BJ (cell line): ENCODE measurements at places on chromosomes 3 and 15. TPM values are rescaled to one million over a fixed set of nuclear protein-coding genes. Genes with fewer than 3 reads are reported as not detected.

DNA sequence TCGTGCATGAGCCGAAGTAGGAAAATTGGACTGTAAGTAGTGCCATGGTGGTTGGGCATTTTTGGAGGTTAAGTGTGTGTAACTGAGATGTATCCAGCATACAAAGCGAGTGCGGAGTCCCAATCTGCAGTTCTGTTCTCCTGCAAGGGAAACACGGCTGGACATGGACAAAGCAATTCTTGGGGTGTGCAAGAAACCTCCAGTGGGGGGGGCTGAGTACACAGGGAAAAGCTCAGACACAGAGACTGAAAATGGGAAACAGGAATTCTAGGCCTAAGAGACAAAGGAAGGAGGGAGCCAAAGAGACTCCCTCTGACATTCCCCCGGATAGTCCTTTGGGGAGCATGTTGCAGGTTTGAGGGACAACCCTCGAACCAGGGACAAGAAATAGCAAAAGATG, 83.2 kb upstream of the PLSCR4 start:
- DNase-seq, result no peak

DNA sequence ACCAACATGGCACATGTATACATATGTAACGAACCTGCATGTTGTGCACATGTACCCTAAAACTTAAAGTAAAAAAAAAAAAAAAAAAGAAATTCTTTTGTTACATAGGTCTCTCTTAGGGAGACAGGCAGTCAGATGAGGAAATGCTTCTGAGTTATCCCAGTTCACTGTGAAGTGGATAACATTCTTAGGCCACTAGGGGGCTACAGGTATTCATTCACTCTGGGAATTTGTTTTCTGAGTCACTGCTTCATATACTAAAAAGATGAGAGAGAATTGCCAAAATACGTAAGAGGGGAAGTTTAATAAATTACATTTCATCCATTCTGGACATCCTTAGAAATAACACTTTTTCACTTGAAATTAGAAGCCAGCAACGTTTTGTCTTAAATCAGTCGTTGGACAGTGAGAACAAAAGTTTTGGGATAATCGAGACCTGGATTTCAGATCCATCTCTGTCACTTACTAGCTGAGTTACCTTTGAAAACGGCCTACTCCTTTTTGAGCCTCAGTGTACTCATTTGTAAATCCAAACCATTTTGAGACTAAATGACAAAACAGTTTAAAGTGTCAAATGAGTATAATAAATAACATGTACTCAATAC, 738.4 kb upstream of the ALCAM start:
- DNase-seq, result no peak

- no peak for DNase-seq
Measured at GRCh38 chr15:78916088-78916487, 28.8 kb downstream of the CTSH start.

- no peak for DNase-seq
Measured at GRCh38 chr3:126523745-126524428, at the start of gene CHST13. CHST13 (plus strand) TSS chr3:126524155; CDS start chr3:126524333, 178 bp downstream.

DNA sequence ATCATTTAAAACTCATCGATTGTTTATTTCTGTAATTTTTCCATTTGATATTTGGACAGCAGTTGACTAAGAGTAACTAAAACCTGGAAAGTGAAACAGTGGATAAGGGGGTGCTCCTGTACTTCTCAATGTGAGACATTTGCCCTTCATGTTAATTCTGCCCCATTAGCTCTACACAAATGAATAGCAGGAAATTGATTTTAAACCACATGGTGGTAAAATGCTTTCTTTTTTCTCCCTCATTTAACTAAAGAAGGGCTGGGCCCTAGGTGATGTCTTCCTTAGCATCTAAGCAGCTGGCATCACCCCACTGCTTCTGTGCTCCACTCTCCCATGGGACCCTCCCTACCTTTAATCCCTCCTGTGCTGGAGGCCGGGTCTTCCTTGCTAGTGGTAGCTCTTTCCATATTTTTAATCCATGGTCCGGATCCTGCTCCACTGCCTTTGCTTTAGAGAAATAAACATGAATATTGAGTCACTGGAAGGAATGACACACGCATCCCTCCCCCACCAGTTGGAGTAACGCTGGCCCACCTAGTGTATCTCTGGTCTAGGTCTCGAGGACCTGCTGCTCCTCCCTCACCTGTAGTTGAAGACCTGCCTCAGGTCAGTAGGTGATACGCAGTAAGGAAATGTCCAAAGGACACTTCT, 30.2 kb upstream of the LAMP3 start:
- no peak for DNase-seq

DNA sequence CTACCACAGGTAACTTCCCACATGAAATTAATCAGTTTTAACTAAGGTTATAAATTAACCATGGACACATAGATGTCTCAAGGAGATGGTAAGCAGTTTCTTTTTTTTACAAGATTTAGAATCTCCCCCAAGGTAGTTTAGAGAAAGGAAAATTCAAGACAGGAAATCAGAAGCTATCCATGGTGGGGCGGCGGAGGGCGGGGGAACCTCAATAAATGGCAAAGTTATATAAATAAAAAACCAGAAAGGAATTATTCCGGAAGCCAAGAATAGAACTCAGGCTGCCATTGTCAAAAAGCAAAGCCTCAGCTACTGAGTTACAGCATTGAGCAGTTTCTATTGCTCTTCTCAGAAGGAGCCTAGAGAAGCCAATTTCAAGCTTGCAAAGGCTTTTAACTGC, 172.1 kb upstream of the SMAD3 start:
- DNase-seq, result no peak

DNA sequence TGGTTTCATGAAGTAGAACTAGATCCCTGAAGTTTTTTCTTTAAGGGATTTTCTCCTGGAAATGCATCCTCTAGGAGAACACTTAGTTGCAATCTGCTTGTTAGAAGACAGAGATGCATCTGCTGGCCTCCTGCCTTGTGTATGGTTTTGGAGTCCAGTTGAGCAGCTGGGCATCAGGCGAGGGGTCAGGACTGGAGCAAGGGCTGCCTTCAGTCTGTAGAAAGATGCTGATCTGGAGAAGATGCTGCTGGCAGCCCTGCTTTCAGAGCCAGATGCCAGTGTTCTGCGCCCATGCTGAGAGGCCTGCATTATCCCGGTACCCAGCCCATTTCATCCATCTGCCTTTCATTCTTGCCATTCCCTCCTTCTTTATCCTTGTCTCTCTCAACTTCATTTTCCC, 77.4 kb downstream of the CHCHD6 start:
- DNase-seq, result no peak

GRCh38 chr3:127834771-127835170, 12.5 kb upstream of the MGLL start:
- DNase-seq, result no peak

DNA sequence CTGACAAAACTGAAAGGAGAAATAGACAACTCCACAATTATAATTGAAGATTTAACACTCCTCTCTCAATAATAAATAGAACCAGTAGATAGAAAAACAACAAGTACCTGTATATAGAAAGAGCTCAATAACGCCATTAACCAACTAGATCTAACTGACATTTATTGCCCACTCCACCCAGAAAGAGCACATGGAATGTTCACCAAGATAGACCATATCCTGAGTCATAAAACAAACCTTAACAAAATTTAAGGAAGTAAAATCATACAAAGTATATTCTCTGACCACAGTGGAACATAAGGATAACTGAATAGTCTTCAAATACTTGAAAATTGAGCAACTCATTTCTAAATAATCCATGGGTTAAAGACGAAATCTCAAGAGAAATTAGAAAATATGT, 25.1 kb downstream of the KBTBD12 start:
- no peak for DNase-seq

DNA sequence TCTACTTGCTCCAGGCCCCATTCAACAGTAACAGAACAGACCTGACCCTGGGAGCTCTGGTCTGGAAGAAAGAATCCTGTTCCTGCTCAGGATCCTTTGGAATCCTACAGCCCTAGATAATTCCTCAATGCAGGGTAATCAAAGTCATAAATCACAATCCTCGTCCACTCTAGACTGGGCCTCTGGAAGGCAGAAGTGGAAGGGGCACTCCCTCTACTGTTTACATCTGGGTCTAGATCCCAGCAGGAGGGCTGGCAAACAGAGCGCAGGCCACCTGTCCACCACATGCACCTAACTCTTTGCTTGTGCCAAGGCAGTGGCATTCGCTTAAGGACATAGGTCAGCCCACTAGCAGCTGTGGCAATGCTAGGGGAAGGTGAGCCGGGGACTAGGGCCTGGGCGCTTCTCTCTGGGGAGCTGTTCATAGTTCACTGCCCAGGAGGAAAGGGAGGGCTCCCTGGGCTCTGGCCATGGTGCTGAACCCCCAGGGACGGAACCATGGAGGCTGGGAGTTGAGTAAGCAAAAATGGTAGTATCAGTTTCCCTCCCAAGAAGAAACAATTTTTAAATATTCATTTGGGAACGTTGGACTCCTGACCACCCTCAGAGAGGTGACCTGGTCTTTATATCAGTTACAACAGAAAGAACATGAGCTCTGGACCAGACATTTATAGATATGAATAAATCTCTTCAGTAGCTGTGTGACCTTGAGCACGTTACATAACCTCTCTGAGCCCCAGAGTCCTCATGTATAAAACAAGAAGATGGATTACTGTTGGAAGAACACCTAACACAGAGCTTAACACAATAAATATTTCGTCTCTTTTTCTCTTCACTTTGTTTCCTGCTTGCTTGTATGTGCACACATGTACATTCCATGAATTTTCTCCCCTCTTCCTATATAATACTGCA, 90.2 kb downstream of the NTRK3 start:
- no peak for DNase-seq

GRCh38 chr3:64251019-64251418, 25.8 kb upstream of the PRICKLE2 start:
- DNase-seq, result no peak

SLC9A9 gene
- 2.4 and 2.9 TPM in 2 replicates for polyA plus RNA-seq

TRPM1 gene
- 0.18 and 0.44 TPM in 2 replicates for polyA plus RNA-seq

GPR160 gene
- polyA plus RNA-seq, result 0.09 and 0.29 TPM in 2 replicates

CYP8B1 gene
- not detected in 2 replicates for polyA plus RNA-seq

IFT122 gene
- 15.8 and 27.8 TPM in 2 replicates for polyA plus RNA-seq

EXD1 gene
- not detected in 2 replicates for polyA plus RNA-seq

SLC2A2 gene
- not detected in 2 replicates for polyA plus RNA-seq

PPP1R14D gene
- not detected in 2 replicates for polyA plus RNA-seq
